Myocyte (in vitro differentiated cells): ENCODE measurements at places on chromosomes 11 and 22. TPM values are rescaled to one million over a fixed set of nuclear protein-coding genes. Genes with fewer than 3 reads are reported as not detected.

DNA sequence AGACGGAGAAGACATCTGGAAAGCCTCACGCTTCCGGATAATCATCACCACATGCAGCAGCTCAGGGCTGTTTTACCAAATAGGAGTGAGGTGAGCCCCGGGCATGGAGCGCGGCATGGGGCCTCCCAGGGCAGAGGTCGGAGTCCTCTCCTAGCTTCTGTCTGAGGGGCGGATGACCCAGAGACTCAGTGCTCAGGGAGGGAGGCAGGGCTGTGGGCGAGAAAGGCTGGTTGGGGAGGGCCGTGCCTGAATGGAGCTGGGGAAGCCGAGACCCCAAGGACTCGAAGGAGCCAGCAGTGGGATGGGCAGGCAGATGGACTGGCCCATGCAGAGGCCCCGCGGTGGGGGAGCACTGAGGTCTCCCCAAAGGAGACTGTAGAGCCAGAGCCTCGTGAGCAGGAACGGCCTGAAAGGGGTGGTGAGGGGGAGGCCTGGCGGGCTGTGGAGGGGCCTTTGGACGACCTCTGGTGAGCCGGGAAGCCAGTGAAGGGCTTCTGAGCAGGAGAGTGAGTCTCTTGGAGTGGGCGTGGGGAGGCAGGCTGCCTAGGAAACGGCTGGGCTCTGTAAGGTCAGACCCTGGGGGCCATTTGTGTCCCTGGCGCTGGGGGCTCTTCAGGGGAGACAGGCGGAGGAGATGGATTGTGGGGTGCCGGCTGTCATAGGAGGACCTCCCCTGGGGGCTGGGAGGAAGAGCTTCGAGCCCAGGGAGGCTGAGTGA, 24.7 kb upstream of the PANX2 start:
- DNase-seq = no peak

DNA sequence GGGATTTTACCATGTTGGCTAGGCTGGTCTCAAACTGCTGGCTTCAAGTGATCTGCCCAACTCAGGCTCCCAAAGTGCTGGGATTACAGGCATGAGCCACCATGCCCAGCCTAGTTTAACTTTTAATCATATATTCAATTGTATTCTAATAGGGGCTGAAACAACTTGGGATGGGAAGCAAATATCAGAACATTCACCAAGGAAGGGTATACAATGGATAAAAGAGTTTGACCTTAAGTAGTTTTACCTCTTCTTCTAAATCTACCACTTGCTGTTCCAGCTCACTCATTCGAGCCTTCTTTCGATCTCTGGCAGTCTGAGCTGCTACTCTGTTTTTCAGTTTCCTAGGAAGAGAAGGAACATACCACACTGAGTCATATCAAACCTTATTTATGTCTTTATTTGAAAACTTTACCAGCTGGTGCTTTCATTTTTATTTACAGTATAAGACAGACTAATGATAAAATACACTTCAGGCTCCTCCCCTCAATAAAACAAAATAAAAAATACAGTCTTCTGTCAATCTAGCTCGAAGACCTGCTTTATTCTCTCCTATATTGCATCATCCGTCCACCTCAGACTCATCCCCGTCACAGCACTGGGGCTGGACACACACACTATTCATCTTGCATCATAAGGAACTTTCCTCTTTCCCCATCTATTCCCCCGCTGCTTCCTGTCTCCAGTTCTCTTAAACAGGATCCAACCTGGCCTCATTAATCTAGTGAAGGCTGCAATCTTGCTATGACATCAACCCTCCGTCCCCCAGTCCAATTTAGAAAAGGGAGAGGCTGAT, 1.4 kb downstream of the XBP1 start:
- peak; percentile 71 for DNase-seq

DNA sequence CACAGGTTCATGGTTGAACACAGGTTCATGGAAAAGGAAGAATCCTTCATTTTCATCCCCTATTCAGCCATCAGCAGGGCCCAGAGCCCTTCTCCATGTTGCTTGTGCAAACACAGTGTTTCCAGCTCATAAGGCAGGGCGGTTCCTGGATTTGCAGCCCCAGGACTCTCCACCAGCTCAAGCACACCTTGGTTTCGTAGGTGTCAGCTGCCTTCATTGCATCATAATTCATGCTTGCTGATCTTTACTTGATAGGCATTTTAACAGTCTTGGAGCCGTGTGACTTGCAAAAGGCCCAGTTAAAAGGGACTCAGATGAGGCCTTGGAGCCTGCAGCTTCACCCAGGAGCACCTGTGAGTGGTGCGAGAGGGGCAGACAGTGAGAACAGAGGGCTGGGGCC, 318.1 kb upstream of the B3GAT1 start:
- no peak for DNase-seq

DNA sequence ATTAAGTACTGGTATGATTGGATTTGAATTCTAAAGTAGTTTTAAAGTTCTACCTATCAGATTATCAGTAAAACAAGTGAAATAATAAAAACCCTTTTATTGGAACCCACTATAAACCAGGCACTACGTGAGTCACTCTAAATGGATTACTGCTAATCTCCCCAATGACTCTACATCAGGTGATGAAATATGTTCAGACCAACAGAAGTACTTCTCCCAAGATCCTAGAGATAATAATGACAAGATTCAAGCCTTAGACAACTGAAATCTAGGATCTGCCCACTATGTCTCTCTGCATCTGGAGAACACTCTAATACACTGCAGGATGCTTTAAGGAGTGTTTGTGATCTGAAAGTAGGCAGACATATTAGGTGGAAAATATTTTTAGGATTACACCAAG, 652.1 kb upstream of the CHORDC1 start:
- DNase-seq = no peak

- no peak for DNase-seq
Measured at GRCh38 chr11:15773476-15774387, 582.6 kb downstream of the SOX6 start.

DNA sequence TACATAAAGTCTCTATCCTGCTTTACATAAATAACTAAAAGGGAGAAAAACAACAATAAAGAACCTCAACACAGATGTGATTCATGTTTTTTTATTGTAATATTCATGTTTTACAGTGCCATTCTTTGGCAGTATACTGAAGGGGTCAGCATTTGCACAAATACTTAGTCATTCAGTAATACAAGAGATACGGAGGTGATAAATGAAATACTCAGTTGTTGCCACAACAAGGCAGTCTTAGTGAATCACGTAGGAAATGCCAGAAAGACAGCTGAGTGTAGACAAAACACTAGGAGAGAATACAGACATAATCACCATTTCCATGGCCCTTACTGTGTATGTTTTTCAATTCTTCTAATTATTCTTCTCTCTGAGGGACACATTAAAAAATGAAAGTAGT, 910.4 kb downstream of the METTL15 start:
- peak; percentile 68 for DNase-seq

DNA sequence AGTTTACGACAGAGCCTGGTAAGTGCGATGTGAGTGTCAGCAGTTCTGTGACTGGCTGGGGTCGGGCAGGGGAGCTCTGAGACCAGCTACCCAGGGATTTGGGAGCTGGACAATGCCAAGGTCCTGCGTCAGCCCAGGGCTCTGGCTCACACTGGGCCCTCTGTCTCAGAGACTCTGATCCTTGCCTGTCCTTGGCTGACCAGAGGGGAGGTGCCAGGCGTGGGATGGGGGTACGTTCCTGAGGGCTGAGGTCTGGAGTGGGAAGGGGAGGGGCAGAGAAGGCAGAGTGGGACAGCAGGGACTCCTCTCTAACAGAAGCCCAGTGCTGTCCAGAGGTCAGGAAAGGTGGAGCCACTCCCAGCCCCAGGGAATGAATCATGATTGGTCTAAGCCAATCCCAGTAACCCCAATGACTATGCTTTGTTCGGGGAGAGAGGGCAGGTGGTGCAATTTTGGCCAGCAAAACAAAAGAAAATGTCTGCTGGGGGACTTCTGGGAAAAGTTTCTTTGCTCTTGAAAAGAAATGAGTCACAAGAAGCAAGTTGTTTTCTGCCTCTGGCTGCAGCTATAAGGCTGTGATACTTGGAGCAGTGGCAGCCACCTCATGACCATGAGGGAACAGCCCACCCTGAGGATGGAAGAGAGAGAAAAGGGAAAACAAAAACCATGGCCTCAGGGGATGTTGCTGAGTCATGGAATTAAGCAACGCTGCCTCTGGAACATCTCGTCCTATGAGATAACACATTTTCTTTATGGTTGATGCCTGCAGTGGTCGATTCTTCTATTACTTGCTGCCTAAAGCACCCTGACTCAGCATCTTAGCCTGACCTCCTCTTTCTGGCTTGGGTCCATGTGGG, 108.3 kb downstream of the CHST1 start:
- DNase-seq = peak; percentile 47

DNA sequence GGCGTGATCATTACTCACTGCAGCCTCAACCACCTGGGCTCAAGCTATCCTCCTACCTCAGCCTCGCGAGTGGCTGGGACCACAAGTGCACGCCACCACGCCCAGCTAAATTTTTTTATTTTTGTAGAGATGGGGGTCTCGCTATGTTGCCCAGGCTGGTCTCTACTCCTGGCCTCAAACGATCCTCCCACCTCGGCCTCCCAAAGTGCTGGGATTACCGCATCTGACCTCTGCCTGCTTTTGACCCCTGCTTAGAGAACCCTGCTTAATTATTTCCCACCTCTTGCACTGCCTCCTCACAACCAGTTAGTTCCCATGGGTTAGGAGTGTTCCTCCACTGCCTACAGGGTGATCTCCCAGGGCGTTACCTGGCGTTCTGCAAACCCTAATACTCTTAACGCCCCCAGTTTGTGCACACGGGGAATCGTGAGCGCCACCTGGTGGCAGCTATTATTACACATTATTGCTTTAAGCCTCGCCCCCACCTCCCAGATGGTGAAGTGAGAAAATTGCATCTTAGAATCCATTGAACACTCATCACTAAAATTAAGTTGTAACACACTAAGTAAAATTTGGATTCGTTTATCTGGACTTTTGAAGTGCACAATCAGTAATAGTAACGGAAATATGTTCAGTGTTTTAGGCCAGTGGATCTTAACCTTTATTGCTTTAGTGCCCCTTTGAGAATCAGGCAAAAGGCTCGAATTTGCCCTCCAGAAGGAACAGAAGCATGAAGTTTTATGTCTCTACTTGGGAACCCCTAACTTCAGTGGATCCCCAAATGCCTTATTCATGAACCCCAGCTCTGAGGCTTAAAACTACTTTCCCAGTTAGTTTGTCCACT, 61.4 kb upstream of the ASPHD2 start:
- DNase-seq = peak; percentile 54

DNA sequence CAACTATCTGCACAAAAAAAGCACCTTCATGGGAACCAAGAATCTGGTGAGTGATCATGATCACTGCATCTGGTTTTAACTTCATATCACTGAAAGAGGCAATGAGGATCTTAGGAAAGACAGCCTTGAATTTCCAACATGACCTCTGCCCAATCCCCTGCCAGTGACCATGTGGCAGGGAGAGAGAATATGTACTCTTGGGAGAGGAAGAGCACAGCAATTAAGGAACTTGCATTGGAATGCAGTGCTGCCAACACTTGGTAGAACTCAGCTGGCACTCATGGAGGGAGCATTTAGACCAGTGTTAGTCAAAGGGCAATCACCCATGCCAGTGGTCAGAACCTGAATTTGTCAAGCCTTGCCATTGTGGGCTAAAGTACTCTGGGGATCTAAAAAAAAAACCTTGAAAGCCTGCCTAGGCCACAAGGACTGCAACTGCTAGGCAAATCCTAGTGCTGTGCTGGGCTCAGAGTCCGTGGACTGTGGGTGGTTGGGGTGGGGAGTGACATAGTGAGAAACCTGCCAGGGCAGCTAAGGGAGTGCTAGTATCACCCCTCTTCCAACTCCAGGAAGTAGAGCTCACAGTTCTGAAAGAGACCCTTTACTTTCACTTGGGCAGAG, 23.1 kb downstream of the JRKL start:
- peak; percentile 92 for DNase-seq

GRCh38 chr22:28833276-28833923, 33.0 kb upstream of the XBP1 start:
- no peak for DNase-seq

DNA sequence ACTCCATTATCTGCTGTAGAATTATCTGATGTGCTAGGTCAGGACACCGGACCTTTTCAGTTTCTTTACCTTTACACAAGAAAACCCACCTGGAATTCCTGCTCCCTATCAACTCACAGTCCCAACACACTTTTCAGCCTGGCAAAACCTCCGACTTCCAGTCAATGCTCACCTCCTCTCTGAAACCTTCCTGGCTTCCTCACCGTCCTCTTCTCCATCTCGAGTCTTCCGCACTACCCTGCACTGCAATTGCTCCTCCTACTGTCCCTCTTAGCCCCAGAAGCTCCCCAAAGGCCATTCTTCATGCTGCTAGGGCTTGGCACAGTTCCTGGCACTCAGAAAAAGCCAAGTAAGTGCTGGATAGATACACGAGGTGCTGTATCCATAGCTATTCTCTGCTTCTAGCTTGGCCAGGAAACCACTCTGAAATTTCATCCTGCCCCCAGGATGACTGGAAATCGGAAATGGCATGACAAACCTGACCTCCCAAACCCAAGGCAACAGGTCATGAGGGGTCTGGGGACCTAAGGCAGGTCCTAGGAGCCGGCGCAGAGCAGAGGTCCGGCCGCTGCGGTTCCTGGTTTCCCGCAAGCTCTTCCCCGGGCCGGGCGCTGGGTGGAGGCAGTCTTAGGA, 702 bp downstream of the SYN3 start:
- DNase-seq = no peak

DNA sequence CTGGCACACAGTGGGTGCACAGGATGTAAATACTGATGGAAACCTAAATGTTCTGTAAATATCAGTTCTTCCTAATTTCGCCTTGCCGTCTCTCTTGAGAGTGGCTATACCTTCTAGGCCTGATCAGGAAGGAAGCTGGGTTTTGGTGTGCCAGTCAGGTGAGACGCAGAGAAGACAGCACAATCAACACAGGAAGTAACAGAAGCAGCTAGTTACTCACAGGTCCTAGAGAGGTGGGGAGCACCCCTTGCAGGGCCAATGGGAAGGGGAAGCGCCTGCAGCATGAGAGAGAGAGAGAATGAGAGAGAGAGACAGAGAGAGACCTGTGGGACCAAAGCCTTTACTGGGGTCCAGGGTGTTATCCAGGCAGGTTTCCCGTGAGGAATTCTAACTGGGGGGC, 80.8 kb downstream of the FBLN1 start:
- DNase-seq = no peak

GRCh38 chr11:74288911-74289310, 22.5 kb downstream of the P4HA3 start:
- DNase-seq = no peak

DNA sequence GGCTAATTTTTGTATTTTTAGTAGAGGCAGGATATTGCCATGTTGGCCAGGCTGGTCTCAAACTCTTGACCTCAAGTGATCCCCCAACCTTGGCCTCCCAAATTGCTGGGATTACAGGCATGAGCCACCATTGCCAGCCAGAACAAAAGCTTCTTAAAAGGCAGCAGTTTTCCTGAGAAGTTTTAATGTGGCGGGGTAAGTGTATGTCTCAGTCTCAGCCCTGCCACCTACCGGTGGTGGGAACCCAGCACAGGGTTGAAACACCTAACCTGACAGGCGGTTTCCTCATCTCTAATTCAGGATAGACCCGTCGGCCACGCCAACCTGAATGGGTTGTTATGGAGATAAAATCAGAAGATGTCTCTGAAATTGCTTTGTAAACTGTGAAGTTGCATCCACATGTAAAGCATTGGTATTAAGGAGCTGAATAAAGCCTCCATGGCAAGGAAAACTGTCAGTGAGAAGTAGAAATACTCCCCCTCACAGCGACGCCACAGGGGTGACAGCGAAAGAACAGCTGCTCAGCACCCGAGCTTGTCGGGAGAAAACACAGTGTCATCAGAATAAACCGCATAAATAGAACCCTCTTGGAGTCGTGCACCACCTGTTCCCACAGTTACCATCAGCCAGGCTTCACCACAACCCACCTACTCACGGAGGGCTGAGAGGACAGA, 165.9 kb upstream of the NCAM1 start:
- DNase-seq = peak; percentile 97

The RIBC2 gene
- not detected in 2 replicates for total RNA-seq

The C22orf42 gene
- total RNA-seq = not detected in 2 replicates

The PANX3 gene
- total RNA-seq = not detected in 2 replicates
